ENCODE measurements at places on chromosomes 7 and 10.
A peak's percentile ranks its signal among the peaks of the same experiment; 100 is the strongest.

- H3K4me1 ChIP-seq = peaks cover 62% of the 10 kb centered on the region
- H3K36me3 ChIP-seq = no peaks in the 10 kb centered on the region
- H3K27ac ChIP-seq = no peak overlapping the region
- H3K27me3 ChIP-seq = no peaks in the 10 kb centered on the region
- no peak for DNase-seq
- H3K4me3 ChIP-seq = no peak overlapping the region
Measured at GRCh38 chr10:113497198-113497597, 55.7 kb upstream of the HABP2 start.

GRCh38 chr7:45593121-45593541, 19.0 kb downstream of the ADCY1 start:
- no peak overlapping the region for H3K4me3 ChIP-seq
- no peaks in the 10 kb centered on the region for H3K36me3 ChIP-seq

- H3K36me3 ChIP-seq = no peaks in the 10 kb centered on the region
- H3K27ac ChIP-seq = no peak overlapping the region
- H3K27me3 ChIP-seq = no peaks in the 10 kb centered on the region
- H3K4me1 ChIP-seq = no peaks in the 10 kb centered on the region
Measured at GRCh38 chr7:150735596-150736358, 1.4 kb upstream of the GIMAP5 start.

DNA sequence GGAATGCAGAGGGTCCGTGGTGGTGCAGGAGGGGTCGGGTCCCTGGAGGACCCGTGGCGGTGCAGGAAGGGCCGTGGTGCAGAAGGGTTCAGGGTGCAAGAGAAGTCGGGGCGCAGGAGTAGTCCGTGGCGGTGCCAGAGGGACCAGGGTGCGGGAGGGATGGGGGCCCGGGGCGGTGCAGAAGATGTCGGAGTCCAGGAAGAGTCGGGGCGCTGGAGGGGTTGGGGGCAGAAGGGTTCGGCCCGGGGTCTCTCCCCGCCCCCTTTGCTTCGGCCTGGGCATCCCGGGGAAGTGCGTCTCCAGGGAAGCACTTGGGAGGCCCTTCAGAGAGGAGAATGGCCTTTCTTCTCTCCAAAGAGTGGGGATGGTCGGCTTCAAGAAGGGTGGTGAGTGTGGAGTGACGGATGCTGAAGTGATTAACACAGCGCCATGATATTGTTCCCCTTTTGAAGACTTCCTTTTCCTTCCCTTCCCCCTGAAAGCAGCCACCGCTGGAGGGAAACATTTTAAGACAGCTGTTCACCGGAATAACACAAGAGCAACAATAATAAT, 997 bp downstream of the WDR37 start:
- no peak for DNase-seq
- peak overlapping the region; percentile 92 for H3K4me3 ChIP-seq
- peaks cover 14% of the 10 kb centered on the region for H3K4me1 ChIP-seq
- no peaks in the 10 kb centered on the region for H3K36me3 ChIP-seq

- H3K27ac ChIP-seq = peak overlapping the region; percentile 28
- DNase-seq = no peak
- peaks cover 25% of the 10 kb centered on the region for H3K4me1 ChIP-seq
- no peaks in the 10 kb centered on the region for H3K27me3 ChIP-seq
- no peaks in the 10 kb centered on the region for H3K36me3 ChIP-seq
Measured at GRCh38 chr10:132578287-132578951, 40.8 kb downstream of the INPP5A start.

GRCh38 chr10:78757344-78757925, 311.3 kb upstream of the ZMIZ1 start:
- no peak overlapping the region for H3K27ac ChIP-seq
- H3K36me3 ChIP-seq = no peaks in the 10 kb centered on the region
- no peak for DNase-seq
- H3K27me3 ChIP-seq = no peaks in the 10 kb centered on the region
- no peak overlapping the region for H3K4me3 ChIP-seq

DNA sequence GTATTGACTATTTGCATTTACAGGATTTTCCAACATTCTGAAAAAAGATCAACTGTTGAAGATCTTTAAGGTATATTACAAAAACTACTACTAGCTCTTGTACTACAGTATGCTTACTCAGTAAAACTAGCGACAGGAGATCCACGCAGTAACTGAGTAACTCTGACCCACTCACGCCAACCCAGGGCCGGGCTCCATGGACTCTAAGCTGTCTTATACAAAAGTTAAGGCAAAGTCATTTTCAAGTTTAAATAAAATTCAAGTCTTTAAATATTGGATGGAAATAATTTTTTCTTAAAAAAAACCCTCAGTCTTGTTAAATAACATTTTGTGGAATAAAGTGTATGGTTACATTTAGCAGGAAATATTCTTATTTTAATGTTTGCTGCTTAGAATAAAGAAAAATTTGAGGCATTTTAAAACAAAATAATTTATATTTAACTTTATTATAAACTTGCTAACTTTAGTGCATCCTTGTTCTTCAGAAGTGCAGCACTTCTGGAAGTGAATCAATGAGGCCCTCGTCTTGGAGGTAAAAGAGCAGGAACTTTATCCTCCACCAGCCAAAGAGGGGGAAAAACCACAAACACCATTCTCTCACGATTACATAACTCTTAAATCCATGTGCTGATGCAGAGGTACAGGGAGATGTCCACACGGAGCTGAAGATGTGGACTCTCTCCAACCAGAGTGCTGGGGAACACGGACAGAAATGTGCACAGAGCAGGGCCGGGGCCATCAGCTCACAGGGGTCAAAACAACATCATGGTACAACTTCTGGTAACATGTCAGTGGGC, 119.9 kb downstream of the LARP4B start:
- H3K4me1 ChIP-seq = no peaks in the 10 kb centered on the region
- H3K4me3 ChIP-seq = no peak overlapping the region
- H3K27me3 ChIP-seq = no peaks in the 10 kb centered on the region
- DNase-seq = no peak
- no peak overlapping the region for H3K27ac ChIP-seq

- H3K36me3 ChIP-seq = no peaks in the 10 kb centered on the region
- no peak overlapping the region for H3K27ac ChIP-seq
- no peak for DNase-seq
- H3K27me3 ChIP-seq = no peaks in the 10 kb centered on the region
Measured at GRCh38 chr10:42428534-42428933, 209.8 kb downstream of the ZNF33B start.

GRCh38 chr10:110069502-110069982, 61.8 kb downstream of the ADD3 start:
- no peak for DNase-seq
- no peaks in the 10 kb centered on the region for H3K36me3 ChIP-seq
- peak overlapping the region; percentile 57 for H3K4me3 ChIP-seq
- H3K4me1 ChIP-seq = peaks cover 28% of the 10 kb centered on the region
- peak overlapping the region; percentile 43 for H3K27ac ChIP-seq
- H3K27me3 ChIP-seq = no peaks in the 10 kb centered on the region

DNA sequence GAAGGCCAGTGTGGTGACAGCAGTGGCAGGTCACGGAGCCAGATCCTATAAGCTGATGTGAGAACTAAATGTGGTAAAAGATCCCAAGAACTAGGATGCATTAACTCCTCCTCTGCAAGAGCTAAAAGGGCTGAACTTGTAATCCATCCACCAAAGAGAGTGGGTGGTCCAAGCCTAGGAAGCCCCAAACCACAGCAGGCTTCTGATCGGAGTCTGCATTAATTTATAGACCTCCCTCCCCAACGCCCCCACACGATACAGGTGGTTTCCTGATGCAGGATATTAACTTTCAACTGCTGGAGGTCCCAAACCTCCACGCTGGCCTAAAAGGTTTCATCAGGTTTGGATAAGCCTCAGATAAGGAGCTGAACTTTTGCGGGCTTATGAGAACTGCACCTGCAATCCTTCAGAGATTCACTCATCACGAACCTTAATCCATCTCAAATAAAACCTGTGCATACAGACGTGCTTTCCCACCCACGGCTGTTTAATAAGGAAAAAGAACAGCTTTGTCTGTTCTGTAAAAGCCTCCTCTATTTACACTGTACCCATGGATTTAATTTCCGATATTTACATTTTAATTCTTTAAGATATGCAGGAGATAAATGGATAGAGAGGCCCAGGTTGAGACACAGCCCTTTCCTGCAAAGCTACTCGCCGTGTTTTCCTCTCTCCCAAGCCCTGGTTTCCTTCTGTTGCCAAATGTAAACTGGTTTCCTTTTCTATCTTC, 74.9 kb downstream of the GFRA1 start:
- no peak overlapping the region for H3K27ac ChIP-seq
- no peaks in the 10 kb centered on the region for H3K27me3 ChIP-seq
- H3K4me1 ChIP-seq = no peaks in the 10 kb centered on the region
- H3K36me3 ChIP-seq = no peaks in the 10 kb centered on the region
- no peak for DNase-seq
- H3K4me3 ChIP-seq = no peak overlapping the region

DNA sequence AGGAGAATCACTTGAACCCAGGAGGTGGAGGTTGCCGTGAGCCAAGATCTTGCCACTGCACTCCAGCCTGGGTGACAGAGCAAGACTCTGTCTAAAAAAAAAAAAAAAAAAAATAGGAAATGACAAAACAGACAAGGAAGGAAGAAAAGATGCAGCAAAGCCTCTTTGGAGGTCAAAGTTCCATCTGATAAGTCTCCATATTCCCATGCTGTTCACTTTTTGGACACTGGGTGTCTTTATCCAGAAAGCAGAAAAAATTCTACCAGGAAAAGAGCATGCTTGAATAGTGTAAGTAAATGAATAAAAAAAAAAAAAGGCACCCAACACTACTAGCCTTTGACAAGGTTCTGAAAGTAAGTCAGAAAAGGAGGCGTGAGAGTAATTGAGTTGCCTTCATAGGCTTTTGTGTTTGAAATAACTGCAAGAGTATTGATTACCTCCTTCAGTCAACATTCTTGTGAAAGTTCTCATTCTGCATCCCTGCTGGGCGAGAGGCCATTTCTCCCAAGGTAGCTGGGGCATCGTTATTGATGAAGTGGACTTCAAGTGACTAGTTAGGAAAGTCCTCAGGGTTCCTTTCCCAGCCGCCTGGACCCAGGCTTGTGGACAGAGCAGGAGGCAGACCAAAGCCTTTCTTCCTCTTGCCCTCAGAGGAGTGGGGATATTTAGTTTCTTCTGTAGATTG, 133.3 kb upstream of the KIF5B start:
- H3K36me3 ChIP-seq = no peaks in the 10 kb centered on the region
- no peaks in the 10 kb centered on the region for H3K27me3 ChIP-seq
- no peak for DNase-seq

DNA sequence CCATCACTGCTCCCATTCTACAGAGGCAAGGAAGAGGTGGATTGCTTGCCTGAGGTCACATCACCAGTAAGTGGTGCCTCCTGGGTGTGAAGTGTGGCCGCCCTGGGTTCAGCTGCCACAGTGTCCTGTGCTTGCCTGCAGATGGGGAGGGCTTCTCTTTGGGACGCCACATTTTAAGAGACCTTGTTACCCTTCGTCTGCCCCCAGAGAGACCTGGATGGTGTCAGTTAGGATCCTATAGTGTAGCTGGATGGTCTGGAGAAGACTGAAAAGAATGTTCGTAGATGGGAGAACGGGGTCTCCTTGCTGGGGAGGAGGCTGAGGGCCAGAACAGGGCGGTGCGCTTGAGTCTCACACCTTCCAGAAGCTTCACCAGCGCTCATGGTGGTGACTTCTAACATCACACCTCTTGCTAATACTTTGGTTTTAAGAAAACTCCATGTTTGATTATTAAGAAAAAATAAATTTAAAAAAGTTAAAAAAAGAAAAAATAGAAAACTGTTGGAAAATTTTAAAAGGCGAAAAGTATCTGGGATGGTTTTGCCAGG, 2.3 kb downstream of the DOCK1 start:
- no peak for DNase-seq
- H3K4me1 ChIP-seq = peaks cover 19% of the 10 kb centered on the region
- H3K27me3 ChIP-seq = no peaks in the 10 kb centered on the region

Measured in thoracic aorta (tissue), 2 donors.